ENCODE measurements at places on chromosomes 1 and 21.

- no peak for DNase-seq
Measured at GRCh38 chr1:193486671-193487229, 300.3 kb upstream of the B3GALT2 start.

- peak; percentile 96 for DNase-seq
Measured at GRCh38 chr21:38848187-38848609, 42.5 kb downstream of the ETS2 start.

DNA sequence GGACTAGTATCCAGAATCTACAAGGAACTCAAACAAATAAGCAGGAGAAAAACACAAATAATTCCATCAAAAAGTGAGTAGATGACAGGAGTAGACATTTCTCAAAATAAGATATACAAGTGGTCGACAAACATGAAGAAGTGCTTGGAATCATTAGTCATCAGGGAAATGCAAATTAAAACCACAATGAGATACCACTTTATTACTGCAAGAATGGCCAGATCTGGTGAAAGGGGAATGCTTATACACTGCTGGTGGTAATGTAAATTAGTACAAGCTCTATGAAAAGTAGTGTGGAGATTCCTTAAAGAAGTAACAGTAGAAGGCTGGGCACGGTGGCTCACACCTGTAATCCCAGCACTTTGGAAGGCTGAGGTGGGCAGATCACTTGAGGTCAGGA lies 73.8 kb downstream of the POU2F1 start:
- peak; percentile 6 for DNase-seq

- DNase-seq, result no peak
Measured at GRCh38 chr21:18461743-18462142, 58.2 kb upstream of the TMPRSS15 start.

- no peak for DNase-seq
Measured at GRCh38 chr1:28302247-28302646, 26.6 kb upstream of the MED18 start.

DNA sequence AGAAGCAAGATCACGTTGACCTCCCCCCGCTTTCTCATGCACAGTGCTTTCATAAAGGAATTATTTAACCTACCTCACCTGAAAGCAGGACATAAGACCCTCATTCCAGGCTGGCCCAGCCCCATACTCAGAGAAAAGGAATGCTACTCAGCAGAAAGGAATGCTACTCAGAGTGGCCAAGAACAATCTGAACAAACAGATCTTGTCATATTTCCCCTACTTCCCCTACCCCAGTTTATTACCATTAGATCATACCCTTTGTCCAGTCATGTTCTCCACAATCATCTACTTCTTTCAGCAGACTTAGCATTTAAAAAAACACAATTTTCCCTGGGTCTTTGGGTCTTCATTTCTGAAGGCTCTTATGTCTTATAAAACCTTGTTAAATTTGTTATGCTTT lies 89.8 kb downstream of the SLC16A1 start:
- peak; percentile 66 for DNase-seq

- no peak for DNase-seq
Measured at GRCh38 chr1:12488666-12489354, 129.2 kb downstream of the DHRS3 start.

GRCh38 chr1:33171977-33172813 lies 9.6 kb downstream of the TRIM62 start:
- DNase-seq, result no peak

- peak; percentile 8 for DNase-seq
Measured at GRCh38 chr1:10965546-10966226, 46.8 kb upstream of the TARDBP start.

DNA sequence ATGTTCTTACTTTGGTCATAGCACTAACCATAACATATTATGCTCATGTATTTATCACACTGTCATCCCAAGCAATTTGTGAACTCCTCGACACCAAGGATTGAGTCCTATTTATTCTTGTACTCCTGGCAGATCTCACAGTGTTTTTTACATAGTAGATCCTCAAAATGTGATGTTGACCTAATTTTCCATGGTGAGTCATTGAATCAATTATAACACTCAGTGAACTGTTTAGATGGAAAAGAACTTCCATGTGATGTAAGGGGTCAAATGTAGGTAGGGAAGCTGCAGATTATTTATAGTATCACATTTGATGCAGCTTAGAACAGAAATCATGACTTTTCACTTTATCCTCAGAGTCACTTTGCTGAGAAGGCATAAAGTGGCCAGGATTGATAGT lies 281.9 kb upstream of the ADAMTS5 start:
- peak; percentile 29 for DNase-seq

DNA sequence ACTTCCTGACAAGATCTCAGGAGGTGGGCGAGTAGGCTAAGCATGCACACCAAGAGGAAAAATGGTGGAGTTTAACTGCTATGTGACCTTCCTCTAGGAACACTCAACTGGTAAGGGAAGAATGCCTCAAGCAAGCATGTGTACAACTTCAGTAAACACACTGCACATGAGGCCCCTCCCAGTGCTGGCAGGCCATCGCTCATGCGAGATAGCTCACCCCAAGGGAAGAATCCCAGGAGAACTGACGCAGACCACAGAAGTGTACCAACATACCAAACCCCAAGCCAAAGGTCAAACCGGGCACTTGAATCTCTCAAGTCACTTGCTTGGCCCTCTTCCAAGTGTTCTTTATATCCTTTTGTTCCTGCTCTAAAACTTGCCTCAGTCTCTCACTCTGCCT lies 40.5 kb upstream of the GALNT2 start:
- DNase-seq, result peak; percentile 3

DNA sequence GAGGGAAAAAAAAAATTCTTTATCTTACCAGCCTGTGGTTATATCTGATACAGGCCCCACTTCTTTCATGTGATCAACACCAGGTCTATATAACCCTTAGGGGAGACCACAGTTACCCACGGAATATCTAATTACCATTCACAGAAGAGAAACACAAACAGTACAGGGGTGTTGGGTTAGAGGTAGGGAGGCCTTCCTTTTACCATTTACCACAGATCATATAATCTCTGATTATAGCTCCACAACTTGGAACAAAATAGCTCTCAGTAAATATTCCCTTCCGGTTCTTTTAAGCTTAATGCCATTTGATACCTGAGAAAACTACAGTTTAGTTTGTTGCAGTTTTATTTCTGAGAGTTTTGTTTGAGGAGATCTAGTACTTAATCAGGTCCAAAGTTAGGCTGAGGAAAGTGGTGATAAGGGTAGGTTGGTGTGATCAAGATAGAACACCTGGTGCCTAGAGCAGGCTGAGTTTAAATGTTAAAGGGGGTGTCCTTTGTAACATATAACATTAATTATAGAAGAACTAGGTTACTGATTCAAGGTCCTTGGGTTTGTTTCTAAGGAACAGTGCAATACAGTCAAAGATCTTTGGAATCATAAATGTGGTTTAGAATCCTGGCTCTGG lies 14.1 kb downstream of the EPB41 start:
- DNase-seq, result no peak

DNA sequence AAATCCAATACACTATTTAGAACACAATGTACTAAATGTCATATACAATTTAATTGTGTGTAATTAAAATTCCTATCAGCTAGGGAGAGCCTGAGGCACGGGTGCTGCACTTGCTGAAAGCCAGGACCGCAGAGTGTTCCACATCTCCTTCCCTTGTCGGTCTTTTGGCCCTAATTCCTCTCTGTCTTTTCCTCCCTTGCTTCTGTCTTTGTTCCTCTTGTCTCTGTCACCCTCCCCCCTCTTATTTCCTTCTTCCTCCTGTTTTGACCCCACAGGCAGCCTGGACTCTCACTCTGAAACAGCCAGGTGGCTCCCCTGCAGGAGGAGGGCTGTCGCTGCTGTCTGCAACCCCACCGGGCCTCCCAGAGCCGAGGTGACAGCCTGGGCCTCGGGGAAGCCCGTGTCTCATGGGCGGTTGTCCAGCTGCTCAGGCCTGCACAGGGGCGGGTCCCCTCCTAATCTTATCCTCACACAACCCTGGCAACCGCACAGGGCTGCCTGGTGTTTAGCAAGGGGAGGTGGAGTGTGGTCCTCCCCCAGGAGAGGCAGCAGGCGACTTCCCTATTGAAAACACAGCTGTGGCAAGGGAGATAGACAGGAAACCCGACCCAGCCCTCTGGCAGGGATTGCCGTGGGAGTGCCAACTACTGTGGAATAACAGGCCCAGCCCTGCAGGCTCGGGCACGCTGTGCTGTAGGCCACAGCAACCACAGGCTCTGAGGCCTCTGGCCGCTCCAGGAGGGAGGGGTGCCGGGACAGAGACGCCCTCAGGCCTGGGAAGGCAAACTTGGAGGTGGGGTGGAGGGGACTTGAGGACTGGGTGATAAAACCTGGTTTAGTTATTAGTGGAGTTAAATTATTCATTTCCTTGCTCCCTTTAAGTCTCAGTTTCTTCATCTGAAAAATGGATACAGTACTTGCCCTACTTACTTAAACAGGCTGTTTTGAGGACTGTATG lies 68.8 kb upstream of the WDR26 start:
- DNase-seq, result peak; percentile 94

- peak; percentile 88 for DNase-seq
Measured at GRCh38 chr1:21906173-21907078, 30.7 kb downstream of the HSPG2 start.

GRCh38 chr1:182143825-182144645 lies 82.5 kb upstream of the ZNF648 start:
- DNase-seq, result peak; percentile 86

GRCh38 chr1:99662539-99663080 lies 16.7 kb downstream of the PALMD start:
- DNase-seq, result peak; percentile 97

- peak; percentile 55 for DNase-seq
Measured at GRCh38 chr1:116020668-116021272, 44.5 kb downstream of the SLC22A15 start.

GRCh38 chr1:241899210-241899609 lies 51.2 kb downstream of the EXO1 start:
- DNase-seq, result no peak

GRCh38 chr1:118136187-118136941 lies 48.7 kb downstream of the SPAG17 start:
- peak; percentile 3 for DNase-seq

DNA sequence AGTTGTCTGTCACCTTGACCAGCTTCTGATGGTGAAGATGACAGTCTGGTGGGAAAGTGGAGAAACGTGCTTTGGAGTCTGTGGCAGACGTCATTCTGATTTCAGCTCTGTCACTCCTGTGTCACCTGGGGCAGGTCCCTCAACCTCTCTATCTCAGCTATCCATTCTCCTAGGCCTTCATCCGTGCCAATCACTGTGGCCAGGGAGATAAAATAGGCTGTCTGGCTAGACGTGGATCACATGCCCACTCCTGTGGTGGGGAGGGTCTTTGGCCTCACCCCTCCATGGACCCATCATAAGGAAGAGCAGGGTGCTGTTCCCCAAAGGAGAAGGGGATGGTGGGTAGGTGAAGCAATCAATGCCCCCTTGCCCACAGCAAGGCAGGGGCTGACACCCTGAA lies 140.3 kb downstream of the ACTL8 start:
- DNase-seq, result no peak

DNA sequence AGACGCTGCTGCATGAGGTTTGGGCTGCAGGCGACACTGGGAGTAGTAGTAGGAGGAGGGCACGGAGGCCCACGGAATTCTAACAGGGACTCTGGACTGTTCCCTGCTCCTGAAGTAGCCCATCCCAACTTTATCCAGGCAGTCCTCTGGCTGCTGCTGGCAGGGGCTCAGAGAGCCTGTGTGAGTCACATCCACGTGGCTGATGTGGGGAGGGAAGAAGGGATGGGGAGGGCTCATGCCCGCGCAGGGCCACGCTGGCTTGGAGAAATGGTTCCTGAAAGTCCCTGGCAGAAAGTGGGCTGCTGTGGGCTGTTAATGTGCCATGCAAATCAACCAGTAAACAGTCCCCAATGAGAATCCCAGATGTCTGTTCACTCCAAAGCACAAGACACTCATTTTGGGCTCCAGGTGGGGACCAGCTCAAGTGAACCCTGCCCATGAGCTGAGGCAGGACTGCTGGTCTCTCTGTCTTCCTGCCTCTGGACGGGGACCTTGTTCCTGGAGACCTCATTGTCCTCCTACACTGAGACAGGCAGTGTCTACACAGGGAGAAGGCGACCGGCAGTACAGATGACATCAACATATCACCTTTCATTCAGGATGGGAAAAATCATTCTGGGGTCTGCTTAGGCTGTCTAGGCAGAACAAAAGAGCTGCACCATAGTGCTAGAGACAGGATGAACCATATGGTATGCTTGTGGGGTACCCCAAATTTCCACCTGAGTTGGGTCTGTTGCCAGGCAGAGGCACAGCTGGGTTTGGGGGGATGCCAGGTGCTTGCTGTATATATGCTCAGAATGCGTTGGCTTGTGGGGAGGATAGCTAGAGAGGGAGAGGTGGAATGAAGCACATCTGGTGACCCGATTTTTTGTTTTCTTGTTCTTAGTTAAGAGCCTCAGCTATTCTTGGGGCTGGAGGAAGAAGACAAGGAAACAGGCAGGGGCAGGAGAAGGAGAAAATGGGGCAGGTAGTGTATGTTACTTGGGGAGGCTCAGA lies 57.9 kb upstream of the FMOD start:
- peak; percentile 84 for DNase-seq

DNA sequence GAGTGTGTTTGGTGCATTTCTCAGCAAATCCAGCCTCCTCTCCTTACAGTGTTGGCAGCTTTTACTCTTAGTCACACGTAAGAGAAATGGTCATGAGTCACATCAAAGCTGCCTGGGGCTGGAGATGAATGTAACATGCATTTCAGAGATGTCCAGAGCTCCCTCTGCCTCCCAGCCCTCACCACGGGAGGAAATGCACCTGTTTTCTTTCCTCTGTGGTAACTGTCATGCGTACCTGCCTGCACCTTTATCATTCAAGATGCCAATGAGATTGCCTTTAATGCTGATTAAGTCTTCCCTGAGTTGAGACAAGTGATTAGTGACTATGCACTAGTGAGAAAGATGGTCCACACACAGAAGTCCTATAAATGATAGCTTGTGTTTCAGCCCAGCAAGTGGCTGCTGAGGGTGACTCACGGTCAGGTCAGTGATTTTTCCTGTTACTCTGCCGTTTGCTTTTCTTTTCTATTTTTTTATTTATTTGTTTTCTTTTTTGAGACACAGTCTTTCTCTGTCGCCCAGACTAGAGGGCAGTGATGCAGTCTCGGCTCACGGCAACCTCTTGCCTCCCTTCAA lies 277.3 kb upstream of the FMN2 start:
- DNase-seq, result peak; percentile 31

DNA sequence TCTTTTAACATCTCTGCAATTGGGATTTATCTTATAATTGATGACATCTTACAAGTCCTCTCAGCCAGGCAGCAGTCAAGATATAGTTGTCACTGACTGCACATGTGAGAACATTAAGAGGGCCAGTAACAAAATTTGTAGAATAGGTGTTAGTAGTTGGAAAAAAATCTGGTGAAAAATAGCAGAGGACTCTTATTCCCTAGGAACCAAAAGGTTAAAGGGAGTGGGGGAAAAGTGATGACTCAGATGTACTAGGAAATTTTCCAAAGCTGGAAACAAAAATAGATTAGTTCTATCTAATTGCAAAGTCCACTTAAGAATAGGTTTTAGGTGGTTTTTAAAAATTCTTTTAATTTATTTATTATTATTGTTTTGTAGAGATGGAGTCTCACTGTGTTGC lies 3.6 kb downstream of the NUP210L start:
- DNase-seq, result peak; percentile 47

- no peak for DNase-seq
Measured at GRCh38 chr1:165883056-165883455, 55.6 kb downstream of the UCK2 start.
